Gastrocnemius medialis (tissue), 4 donors: ENCODE measurements at places on chromosomes 2 and 18. TPM values are rescaled to one million over a fixed set of nuclear protein-coding genes. Genes with fewer than 3 reads are reported as not detected.

HOXD12 gene
- not detected for total RNA-seq

PHOSPHO2 gene
- 3.7 TPM for total RNA-seq

FAM228A gene
- not detected for total RNA-seq

GTF2A1L gene
- total RNA-seq = not detected

DNA sequence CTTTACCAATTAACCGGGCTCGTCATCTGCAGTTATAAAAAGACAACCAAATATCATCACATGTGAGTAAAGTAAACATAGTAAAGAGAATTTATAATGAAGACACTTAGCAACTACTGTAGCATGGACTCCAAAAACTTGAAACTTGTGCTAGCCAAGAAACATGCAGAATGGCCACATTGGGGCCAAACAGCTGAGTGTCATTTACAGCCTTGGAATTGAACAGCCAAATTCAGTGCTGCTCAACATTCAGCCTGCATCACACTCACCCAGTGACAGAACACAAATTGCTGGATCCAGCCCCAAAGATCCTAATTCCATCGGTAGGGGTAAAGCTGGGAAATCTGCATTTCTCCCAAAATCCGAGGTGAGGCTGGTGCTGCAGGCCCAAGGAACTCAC, 224.8 kb upstream of the GYPC start:
- H3K4me3 ChIP-seq = no peak overlapping the region
- no peaks in the 10 kb centered on the region for H3K27me3 ChIP-seq
- H3K4me1 ChIP-seq = no peaks in the 10 kb centered on the region
- no peak for DNase-seq
- H3K27ac ChIP-seq = no peak overlapping the region

- H3K27ac ChIP-seq = no peak overlapping the region
- no peak overlapping the region for H3K4me3 ChIP-seq
- no peaks in the 10 kb centered on the region for H3K36me3 ChIP-seq
- no peaks in the 10 kb centered on the region for H3K4me1 ChIP-seq
Observed at GRCh38 chr2:191557841-191558240, 120.1 kb upstream of the NABP1 start.

DNA sequence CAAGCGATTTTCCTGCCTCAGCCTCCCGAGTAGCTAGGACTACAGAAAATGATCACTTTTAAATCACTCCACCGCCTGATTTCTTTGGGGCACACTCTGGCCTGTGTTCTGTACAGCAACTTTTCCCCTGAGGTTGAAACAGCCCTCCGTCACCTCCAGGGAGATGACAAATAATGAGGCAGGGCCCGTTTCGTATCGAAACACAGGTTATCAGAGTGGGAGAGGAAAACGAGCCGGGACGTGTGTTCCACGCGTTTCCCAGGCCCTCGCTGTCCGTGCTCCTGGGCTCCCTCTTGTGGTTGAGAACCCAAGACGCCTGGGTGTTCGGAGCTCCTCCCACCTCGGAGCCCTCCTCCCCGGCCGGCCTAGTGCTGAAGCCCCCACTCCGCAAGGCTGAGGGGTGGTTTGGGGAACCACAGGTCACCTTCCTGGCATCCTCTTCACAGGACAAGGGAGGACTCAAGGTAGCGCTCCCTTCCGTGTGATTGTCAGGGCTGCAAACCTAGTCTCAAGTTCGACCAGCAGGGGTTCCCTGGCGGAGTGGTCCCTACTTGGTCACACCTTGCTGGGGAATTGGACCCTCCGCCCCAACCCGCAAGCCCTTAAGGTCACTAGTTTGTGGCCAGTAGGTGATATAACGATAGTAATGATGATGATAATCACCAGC, 12.8 kb downstream of the ATP6V1B1 start:
- H3K4me3 ChIP-seq = peak overlapping the region; percentile 32
- H3K27ac ChIP-seq = no peak overlapping the region
- no peaks in the 10 kb centered on the region for H3K4me1 ChIP-seq
- peaks cover 6% of the 10 kb centered on the region for H3K27me3 ChIP-seq
- DNase-seq = peak; percentile 47

DNA sequence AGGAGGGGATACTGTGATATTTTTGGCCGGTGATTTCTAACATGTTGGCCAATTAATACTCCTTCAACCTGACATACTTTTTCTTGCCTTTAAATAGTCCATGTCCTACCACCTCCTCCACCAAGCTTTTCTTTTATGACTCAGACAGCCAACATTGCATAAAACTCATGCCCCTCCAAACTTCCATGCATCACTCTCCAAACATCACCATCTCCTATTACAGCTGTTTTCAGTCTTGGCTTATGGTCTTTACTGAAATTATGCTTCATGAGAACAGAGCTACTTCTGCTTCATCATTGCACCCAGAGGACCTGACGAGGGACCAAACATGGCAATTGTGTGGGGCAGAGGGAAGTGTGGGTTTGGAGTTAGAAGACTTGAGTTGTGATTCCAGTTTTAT, 305.4 kb downstream of the LPIN1 start:
- DNase-seq = no peak
- H3K27ac ChIP-seq = no peak overlapping the region
- no peak overlapping the region for H3K4me3 ChIP-seq

- no peak overlapping the region for H3K27ac ChIP-seq
- no peak overlapping the region for H3K4me3 ChIP-seq
- DNase-seq = no peak
- H3K27me3 ChIP-seq = no peaks in the 10 kb centered on the region
- H3K36me3 ChIP-seq = no peaks in the 10 kb centered on the region
Observed at GRCh38 chr2:168673265-168674189, 128.9 kb upstream of the NOSTRIN start.

DNA sequence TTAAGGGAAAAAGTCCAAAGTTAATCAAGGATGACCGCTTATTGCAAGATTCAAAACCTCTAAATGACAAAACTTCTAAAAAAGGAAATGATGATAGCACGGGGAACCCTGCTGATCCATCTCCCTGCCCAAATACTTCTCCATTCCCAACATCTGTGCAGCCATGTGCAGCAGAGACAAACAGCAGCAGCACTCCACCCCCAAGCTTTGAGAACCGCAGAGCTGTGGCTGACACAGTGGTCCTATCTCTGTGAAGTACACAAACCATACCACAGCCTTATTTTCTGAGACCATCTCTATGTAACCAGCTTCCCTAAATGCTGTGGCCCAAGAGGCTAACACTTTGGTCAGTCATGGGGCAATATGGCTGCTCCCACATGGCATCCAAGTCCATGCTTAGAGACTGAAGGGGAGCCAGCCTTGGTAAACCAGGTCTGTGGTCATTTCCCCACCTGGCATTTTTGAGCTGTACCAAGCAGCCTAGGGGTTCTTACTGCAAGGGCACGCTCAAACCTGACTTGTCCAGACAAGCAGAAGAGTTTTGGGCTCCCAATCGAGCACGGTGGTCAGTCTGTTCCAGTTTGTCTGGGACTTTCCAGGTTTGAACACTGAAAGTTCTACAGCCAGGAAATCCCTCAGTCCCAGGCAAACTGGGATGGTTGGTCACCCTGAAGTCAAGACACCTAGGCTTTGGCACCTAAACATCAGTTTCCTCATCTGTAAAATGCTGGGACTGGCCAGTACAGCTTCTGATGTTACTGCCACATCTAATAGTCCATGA, 17.1 kb upstream of the NFE2L2 start:
- H3K4me1 ChIP-seq = peaks cover 53% of the 10 kb centered on the region
- no peaks in the 10 kb centered on the region for H3K36me3 ChIP-seq
- DNase-seq = peak; percentile 51
- no peak overlapping the region for H3K4me3 ChIP-seq
- H3K27me3 ChIP-seq = no peaks in the 10 kb centered on the region

DNA sequence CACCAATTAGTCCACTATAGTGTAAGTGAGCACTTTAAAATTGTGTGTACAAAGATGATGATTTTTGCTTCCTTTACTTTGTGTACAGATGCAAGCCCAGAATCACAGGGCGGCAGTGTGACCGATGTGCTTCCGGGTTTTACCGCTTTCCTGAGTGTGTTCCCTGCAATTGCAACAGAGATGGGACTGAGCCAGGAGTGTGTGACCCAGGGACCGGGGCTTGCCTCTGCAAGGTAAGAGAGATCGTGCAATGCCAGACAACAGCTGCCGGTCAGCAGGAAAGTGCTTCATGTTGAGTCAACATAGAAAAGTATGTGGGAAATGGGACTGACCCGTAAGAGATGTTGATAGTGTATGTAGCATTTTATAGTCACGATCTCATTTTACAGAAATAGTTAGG, 156.8 kb upstream of the TTC39C start:
- no peaks in the 10 kb centered on the region for H3K27me3 ChIP-seq
- DNase-seq = peak; percentile 50
- H3K4me3 ChIP-seq = no peak overlapping the region
- H3K27ac ChIP-seq = no peak overlapping the region
- no peaks in the 10 kb centered on the region for H3K4me1 ChIP-seq
